ENCODE measurements at places on chromosomes 7 and 10.

- no peak for DNase-seq
Measured at GRCh38 chr10:10247585-10247984, 770.1 kb upstream of the CELF2 start.

DNA sequence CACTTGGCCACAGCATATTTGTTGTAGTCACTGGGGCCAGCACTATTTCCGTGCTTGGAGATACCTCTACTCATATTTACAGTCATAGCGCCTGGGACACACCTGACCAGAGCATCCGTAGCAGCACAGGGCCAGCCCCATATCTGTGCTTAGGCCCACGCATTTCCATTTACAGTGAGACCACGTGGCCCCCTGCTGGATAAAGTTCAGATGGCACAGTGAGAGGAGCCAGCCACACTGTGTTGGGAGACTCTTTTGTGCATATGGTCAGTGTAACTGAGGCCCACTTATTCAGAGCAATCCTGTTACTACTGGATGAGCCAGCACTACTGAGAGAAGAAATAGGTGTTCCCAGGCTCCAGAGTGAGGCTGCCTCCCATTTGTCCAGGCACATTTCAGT lies 455.3 kb downstream of the REEP3 start:
- peak; percentile 57 for DNase-seq

- no peak for DNase-seq
Measured at GRCh38 chr7:55161154-55161687, 142.4 kb downstream of the EGFR start.

DNA sequence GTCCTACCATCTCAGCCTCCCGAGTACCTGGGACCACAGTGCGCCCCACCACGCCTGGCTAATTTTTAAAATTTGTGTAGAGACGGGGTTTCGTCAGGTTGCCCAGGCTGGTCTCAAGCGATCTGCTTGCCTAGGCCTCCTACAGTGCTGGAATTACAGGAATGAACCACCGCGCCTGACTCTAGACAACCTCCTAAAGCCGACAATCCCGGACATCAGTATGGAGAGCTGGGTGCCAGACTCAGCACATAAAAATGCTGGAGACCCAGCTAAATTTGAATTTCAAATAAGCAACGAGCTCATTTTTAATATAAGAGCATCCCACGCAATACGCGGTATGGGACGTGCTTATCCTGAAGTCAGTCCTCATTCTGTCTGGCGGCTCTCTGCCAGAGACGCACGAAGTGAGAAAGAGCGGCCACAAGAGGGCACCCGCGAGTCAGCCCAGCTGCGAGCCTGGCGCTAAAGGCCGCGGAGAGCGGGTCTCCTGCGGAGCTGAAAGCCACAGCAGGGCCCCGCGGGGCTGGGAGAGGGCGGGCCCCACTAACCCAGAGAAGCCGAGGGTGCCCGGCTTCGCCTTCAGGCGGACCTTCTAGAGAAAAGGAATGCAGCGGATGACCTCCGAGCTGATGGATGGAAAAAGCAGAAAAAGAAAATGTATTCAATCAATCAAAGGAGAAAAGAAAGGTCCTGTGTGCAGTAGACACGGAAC lies 7.0 kb downstream of the CALY start:
- DNase-seq: peak; percentile 92

GRCh38 chr10:128540781-128541761 lies 414.8 kb upstream of the MKI67 start:
- no peak for DNase-seq

DNA sequence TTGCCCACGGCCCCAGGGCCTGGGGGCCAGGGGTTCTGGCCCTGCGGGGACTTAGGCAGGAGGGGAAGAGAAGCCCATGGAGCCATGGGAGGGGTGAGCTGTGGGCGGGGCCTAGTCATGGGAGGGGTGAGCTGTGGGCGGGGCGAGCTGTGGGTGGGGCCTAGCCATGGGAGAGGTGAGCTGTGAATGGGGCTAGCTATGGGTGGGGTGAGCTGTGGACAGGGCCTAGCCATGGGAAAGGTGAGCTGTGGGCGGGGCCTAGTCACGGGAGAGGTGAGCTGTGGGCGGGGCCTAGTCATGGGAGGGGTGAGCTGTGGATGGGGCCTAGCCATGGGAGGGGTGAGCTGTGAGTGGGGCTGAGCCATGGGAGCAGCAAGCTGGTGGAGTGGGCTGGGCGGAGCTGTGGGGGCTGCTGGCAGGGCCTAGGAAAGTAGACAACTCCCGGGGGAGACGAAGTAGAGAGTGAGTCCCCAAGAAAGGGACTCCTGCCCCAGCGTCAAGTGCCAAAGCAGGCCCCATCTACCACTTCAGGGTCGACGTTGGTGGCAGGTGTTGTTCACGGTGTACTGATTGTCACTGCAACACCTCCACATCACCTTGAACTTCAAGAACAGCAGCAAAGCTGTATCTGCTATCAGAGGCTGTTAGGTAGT lies 19.2 kb upstream of the TTYH3 start:
- DNase-seq: no peak

GRCh38 chr10:68796605-68797004 lies 30.7 kb upstream of the STOX1 start:
- DNase-seq: no peak

- peak; percentile 51 for DNase-seq
Measured at GRCh38 chr10:69567920-69568319, 5.3 kb downstream of the NEUROG3 start.

DNA sequence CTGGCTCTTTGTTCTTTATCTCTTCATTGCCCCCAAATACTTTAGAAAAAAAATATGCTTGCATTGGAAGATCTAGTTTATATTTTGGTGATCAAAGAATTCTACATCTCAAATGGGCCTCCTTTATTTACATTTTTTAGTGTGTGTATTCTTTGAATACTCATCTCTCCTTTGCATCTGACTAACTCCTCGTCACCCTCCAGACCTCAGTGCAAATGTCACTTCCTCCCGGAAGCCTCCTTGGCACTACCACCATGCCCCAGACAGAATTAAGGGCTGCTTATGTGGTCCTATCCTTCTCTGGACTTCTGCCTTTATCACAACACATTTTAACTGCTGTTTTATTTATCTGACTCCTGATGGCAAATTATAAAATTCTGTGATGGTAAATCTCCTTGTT lies 52.0 kb upstream of the PPP1R3C start:
- no peak for DNase-seq

DNA sequence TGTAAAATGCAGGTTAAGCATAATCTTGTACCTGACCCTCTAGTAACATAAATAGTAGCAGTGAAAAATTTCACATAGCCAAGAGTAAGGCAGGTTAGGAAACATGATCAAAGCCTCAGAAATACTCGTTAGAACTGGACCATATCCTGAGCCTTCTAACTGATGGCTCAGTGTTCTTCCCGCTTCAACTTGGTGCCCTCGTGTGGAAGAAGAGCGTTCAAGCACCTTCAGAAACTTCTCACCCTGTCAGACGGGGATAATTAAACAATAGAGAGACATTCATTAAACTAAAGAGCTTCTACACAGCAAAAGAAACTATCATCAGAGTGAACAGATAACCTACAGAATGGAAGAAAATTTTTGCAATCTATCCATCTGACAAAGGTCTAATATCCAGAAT lies 124.5 kb downstream of the MYOF start:
- DNase-seq: peak; percentile 29

GRCh38 chr10:44394696-44395381 lies 9.9 kb upstream of the CXCL12 start:
- DNase-seq: no peak

DNA sequence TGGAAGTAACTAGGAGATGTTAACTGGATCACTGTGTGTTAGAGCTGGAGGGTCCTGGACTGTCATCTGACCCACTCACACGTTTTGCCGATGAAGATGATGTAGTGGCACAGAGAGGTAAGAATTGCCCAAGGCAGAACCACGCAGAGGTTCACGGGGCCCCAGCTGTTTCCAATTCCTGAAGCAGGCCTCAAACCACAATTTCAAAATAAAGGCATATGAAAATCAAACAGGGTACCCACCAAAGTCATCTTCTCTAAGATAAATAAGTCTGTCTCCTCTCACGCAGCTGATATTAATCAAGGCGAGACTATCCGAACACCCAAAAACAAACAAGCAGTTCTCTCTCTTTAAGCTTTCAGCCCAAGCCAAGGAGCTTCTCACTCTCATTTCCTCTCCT lies 113.3 kb upstream of the JCAD start:
- DNase-seq: no peak

DNA sequence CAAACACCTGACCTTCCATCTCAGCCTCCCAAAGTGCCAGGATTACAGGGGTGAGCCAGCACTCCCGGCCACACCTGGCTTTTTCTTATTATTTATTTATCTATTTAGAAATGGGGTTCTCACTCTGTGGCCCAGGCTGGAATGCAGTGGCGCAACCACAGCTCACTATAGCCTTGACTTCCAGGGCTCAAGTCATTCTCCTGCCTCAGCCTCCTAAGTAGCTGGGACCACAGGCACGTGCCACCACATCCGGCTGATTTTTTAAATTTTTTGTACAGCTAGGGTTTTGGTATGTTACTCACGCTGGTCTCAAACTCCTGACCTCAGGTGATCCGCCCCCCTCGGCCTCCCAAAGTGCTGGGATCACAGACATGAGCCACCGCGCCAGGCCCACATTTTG lies 56.9 kb upstream of the MYL10 start:
- no peak for DNase-seq

DNA sequence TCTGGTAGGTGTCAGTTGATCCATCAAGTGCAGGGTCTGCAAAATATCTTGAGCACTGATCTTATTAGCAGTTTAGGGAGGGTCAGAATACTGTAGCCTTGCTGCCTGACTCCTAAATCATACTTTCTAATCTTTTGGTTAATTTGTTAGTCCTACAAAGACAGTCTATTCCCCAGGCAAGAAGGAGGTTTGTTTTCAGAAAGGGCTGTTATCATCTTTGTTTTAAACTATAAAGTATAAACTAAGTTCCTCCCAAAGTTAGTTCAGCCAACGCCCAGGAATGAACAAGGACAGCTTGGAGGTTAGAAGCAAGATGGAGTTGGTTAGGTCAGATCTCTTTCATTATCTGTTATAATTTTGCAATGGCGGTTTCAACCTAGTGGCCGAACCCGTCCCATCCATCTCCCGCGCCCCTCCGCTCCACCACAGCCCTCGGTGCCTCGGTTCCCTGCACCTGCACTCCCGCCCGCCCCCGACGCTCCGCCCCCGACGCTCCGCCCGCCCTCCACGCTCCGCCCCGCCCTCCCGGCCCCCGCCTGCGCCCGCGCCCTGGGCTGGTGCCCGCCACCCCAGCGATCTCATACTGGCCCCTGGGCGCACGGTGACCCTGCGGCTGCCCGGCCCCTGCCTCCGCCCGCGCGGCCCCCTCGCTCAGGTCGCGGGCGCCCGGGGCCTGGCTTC lies at the start of gene ADCK2:
Gene ADCK2 (plus strand): TSS at position 564 of the 681 bp plus-strand sequence. CDS start 386 bp downstream, outside the sequence.
- DNase-seq: no peak

DNA sequence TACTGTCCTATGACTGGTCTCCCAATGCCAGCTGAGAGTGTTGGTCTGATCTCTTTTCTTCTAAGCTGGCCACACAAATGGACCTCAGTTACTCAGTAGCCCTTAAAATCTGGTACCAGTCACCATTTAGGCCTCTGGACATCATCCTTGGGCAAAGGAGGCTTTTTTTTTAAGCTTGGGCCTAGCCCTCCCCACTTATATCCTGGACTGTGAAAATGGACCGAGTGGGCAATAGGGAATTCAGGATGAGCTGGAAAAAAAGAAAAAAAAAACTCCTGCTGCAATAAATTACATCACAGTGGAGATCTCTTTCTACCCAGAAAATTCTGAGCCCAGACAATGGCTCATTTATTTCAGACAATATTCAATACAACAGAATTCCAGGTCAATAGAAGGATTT lies 68.4 kb downstream of the PARP12 start:
- no peak for DNase-seq

- DNase-seq: no peak
Measured at GRCh38 chr10:17792991-17793390, 16.2 kb upstream of the MRC1 start.

DNA sequence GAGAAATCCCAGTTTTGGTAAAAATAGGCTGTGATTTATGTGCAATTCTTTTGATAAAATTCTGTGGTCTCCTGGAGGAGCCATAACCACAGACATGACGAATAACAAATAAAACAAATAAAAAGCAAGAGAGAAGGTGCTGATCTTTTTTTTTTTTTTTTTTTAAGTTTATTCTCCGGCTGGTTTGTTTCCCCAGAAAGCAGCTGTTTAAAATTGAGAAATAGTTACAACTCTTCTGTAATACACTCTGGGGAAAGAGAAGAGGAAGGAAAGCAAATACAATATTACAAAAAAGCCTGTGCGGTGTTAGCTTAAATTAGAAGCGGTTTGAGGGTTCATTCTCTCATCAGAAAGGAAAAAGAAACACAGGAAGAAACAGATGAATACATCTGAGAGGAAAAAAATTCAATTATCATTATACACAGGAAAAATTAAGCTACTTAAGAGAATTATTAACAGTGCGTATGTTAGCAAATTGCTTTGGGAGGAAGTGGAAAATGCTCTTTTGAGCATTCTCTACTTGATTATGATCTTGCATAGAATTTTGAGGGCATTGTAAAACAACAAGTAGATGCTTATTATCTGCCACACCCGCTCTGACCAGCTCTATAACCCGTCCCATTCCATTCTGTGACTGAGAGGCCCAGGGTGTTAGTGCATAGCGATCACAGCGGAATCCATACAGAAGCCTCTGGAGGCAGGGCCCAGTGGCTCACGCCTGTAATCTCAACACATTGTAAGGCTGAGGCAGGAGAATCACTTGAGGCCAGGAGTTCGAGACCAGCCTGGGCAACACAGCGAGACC lies 40.6 kb upstream of the WAC start:
- DNase-seq: peak; percentile 68

DNA sequence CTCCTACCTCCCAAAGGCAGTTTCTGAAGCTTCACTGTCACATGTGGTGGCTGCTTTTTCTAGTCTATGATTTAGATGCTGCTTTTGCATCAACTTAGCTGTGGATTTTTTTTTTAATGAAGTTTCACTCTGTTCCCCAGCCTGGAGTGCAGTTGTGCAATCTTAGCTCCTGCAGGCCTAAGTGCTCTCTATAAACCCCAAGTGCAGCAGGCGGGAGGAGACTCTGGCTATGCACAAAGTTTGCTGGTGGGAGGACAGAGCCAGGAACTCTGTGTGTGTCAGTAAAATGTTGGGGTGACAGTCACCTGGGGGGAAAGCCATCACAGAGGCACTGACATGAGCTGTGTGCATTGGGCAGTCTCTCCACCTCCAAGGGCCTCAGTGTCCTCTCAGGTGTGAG lies 138.8 kb upstream of the FAM20C start:
- DNase-seq: no peak

DNA sequence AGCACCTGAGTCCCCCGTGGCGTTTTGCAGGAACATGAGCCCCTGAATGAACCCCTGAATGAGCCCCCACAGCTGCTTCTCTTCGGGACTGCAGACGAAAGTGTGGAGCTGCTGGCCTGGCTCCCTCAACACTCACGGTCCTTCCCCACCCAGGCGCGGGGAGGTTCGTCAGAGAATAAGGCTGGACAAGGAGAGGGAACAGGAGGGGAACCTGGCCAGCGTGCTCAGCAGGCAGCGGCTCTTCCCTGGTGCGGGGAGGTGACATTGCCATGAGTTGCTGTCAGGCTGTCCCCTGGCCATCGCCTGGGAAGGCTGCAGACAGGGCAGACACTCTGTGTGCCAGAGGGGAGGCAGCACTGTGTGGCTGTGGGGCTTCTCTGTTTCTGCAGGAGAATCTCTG lies 80.9 kb upstream of the SHH start:
- DNase-seq: no peak

All from suppressor macrophage treated with lipopolysaccharide for 4 hours (primary cell).